ENCODE measurements at places on chromosomes 1 and 21. TPM values are rescaled to one million over a fixed set of nuclear protein-coding genes. Genes with fewer than 3 reads are reported as not detected.

COL16A1 gene
- 23.7 TPM for polyA plus RNA-seq

OR6N1 gene
- polyA plus RNA-seq, result 8.7 TPM

DNA sequence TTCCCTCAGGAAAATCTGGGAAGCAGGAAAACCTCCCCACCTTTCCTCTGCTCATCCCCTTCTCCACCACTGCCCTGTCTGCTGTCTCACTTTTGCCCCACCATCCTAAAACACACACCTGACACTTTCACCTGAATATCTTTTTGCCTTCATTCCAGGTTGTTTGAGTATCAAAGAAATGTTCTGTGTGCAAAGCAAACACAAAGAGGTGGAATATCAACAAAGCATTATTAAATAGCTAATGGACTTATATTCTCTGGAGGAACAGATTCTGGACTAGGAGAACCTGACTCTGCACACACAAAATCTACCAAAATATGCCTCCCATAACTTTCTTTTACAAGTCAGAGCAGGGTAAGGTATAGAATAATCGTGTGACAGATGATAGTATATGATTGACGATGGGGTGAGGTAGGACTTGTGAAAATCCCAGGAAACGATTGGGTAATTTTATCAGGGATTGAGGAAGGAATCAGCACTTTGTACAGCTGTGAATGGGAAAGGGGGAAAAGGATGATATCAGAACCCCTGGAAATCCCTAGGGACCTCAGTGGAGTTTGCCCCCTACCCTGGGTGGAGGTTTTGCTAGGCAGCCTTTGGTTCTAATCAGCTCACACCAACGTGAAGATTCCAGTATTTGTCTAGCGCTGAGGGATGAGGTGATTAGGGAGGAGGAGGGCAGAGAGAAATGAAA, 87.7 kb downstream of the PROX1 start:
- no peak for DNase-seq

GBP7 gene
- not detected for polyA plus RNA-seq

DNA sequence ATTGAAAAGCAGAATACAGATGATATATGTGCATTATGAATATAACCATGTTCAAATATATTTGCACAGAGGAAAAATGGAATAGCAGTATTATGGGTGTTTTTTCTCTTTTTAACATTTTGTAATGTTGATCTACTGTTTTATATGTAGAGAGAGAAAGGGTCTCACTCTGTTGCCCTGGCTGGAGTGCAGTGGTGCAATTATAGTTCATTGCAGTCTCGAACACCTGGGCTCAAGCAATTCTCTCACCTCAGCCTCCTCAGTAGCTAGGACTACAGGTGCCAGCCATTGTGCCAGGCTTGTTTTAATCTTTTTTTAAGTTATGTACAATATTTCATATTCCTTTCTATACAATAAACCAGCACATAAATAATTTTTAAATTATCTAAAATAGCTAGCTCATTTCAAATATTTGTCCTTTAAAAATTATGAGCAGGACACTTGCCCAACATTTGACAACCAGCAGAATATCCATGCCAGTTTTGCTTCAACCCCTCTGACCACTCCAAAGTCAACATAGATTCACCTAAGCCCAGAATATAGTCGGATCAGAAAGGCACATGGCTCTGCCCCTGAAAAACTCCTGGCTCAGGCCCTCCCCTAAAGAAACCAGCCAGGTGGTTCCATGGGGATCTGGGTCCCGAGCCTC, 29.8 kb downstream of the ZNF281 start:
- no peak for DNase-seq

DNA sequence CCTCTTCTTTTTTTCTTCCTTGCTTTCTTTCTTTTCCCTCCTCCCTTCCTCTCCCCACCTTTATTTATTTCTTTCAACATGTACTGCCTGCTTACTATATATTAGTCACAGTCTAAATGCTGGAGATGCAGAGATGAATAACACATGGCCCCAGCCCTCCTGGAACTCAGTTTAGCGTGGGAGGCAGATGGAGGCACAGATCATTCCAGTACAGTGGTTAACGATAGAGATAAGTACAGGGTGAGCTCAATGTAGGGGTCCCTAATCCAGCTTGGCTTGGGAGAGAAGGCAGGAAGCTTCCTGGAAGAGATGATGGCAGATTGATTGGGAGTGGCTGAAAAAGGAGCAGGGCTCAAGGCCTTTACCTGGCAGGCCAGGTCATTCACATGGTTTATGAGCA, 55.6 kb upstream of the PPP2R5A start:
- no peak for DNase-seq

All from lung (tissue), 17 donors.